ENCODE measurements at places on chromosomes 12 and 14.

DNA sequence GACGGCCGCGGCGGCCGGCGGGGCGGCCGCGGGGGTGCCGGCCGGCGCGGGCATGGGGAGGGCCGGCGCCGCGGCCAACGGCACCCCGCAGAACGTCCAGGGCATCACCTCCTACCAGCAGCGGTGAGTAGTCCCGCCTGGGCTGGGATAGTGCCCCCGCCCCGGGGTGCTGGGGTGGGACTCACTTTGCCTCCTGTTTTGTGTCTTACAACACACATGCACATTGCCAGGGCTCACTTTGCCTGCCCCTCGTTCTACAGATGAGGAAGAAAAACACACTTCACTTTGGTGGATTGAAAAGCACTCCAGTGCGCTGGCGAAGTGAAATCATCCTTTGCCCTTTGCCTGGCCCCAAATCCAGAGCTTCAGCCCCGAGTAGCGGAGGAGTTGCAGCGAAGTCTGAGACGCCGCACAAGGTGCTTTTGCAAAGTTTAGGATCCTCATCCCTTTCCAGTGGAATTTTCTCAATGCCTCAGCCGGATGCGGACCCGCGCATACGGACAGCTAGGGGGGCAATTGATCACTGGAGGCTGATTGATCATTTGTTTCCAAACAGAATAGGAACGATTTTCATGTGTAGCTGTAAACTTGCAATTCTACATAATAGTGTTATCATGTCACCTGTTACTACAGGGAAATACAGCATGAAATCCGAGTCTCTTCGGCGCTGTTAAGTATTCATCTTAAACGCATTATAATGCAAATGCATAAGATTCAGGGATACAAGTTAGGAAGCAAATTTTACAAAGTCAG lies 3.6 kb upstream of the NPAS3 start:
- no peak for DNase-seq

DNA sequence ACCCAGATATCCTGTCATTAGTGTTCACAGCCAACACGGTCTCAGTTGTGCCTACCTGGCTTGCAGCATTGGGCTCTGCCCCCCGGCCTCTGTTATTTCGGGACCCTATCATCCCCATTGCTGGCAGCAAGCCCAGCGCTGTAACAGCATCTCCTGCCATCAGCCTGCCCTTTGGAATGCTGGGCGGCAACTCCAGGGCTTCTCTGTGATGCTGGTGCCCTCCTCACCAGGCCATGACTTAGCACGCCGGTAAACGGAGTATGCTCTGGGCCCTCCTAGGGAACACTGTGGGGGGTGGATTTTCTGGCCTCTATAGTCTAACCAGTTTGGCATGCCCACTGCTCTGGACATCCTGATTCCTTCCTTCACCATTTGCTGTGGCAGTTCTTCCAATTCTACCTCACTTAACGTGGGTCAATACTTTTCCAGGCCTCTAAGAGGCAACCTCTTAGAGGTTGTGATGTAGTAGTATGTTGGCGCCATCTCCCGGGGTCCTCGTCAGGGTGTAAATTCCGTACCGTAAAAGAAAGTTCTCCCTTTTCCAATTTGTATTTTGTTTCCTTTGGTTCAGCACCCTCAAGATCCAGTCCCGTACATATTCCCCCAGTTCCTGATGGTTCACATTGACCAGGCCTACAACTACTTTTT lies 80.0 kb downstream of the SINHCAF start:
- no peak for DNase-seq

- peak; percentile 47 for DNase-seq
These were observed 82.8 kb downstream of the BORCS5 start for GRCh38 chr12:12439636-12440035.

GRCh38 chr14:76253111-76253510 lies 101.4 kb downstream of the GPATCH2L start:
- no peak for DNase-seq

DNA sequence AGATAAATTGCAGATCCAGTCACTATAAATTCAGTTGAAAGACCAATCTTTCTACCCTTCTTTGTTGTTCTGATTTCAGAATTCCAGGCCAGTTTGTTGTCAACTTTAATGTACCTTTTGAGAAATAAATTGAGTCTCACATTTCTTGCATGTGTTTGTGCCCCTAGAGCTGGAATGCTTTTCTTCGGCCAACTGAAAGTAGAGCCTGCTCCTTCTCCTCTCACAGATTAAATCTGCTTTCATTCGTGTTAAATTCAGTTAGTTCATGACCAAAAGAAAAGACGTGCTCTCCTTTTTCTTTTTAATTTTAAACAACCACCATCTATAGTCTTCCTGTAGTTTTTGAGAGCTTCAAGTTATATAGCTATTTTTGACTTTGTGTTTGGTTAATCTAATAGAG lies 22.9 kb downstream of the SOCS2 start:
- DNase-seq: no peak

DNA sequence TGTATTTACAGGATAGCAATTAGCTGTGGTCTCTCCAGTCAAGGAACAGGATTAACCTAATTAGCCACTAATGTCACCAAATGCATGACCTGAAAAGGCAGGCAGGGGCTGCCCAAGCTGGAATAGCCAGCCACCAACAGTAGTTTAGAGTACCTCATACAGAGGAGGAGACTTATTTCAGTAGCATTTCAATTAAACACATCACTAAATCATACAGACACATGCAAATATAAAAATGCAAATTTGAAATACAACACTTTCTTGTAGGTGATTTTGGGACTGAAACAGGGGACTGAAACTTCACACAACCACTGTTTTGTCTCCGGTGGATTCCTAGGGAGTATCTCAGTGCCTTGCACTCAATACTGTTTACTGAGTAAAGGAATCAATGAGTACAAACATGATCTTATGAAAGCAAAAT lies 636 bp upstream of the IFNG-AS1 start:
- DNase-seq: no peak

DNA sequence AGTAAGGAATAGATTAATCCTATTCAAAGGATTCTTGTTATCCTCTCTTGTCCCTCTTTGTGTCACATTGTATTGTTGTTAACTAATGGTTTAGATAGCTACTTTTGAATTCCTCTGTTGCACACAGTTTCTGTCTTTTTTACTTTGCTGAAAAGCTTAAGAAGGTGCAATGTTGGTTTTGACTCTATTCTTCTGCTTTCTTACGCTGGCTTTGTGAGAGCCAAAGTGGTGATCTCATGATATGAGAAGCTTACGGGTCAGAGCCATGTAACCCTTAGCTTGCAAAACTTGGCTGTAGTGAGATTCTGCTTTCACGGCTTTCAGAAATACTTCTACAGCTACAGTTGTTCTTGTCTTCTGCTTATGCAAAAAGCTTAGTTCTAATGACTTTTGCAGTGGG lies 239.7 kb downstream of the TRHDE start:
- DNase-seq: no peak

DNA sequence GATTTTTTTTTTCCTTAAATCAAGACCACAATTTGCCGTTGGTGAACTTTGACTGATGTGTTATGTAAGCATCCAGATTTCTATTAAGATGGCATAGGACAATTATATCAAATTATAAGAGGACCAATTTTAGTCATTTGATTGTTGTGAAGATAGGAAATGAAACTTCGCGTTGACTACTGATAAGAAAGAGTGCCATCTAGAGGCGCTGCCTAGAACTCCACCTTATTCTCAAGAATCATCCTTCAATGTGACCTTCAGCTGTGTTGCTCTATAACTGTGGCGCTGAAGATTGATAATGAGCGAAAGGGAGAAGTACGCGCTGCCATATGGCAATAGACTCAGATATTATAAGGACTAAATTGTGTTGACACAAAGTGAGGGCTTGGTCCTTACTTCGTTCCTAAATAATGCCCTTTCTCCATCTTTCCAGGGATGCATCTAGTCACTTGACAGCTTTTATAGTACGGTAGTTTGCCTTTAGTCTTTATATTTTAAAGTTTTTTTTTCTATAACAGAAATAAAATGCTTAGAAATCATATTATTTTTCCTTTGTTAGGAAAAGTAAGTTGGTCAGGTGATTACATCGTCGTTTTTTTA lies 350.8 kb upstream of the STXBP6 start:
- DNase-seq: no peak

GRCh38 chr12:44317651-44318126 lies 481.8 kb downstream of the TMEM117 start:
- no peak for DNase-seq

GRCh38 chr14:31894351-31894750 lies 182.8 kb upstream of the ARHGAP5 start:
- DNase-seq: no peak

- no peak for DNase-seq
These were observed 86.9 kb downstream of the BCAT1 start for GRCh38 chr12:24861766-24862540.

GRCh38 chr14:71231521-71232393 lies 324.5 kb downstream of the PCNX1 start:
- no peak for DNase-seq

GRCh38 chr12:131407221-131408035 lies 303.5 kb upstream of the SFSWAP start:
- no peak for DNase-seq

- no peak for DNase-seq
These were observed 63.6 kb downstream of the CHGA start for GRCh38 chr14:92986254-92987147.

DNA sequence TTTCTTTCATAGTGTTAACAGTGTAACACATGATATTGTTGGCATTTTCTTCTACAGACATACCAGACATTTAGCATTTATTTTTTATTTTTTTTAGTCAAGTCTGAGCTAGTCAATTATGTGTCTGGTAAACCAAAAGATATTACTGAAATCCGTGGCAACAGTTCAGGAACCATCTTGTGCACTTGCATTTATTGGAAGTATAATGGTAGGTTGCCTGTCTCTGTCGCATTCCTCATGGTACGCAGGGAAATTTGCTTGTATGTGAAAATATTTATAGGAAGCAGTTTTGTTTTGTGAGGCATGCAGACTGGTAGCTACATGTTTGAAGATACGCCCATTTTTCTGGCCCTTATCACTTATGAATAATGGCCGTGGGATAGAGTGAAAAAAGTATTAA lies 186.1 kb upstream of the SLC38A2 start:
- no peak for DNase-seq

GRCh38 chr12:93766796-93767523 lies 89.8 kb downstream of the CRADD start:
- peak; percentile 18 for DNase-seq

DNA sequence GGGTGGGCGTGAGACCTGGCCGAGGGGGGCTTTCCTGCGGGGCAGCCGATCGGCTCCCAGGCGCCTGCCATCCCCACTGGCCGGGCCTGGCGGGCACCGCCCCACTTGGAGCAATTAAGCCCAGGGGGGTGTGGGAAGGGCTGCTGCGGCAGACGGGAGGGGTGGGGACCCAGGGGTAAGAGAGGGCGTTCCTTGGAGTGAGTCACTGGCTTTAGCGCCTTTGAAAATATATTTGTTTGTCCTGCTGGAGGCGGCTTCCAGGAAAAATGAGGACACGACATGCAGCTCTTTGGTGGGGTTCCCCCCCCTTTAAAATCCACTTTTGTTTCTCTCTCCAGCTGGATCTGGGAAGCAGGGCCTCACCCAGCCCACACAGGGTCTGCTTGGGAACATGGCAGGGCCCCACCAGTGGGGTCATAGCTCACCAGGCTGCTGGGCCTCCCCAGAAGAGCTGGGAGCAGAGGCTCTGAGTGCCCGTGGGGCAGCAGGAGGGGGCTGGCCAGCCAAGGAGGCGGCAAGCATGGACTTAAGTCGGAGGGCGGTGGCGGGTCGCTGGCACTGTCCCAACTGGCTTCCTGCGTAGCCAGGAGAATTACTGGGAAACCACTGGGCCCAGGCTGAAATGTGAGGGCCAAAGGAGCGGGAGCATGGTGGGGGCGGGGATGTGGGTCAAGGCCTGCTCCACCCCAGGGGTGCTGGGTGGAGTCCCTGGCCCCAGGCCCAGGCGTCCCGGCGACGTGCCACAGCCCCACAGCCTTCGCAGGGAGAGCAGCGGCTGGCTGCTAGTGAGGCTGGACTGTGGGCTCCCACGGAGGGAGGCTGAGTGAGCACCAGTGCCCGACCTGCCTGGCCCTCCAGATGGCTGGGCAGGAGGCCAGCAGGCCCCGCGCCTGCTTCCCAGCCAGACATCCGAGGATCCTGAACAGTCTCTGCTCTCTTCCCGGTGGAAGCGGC lies 128.0 kb downstream of the RFLNA start:
- DNase-seq: no peak

GRCh38 chr14:96160913-96161310 lies 43.7 kb upstream of the BDKRB2 start:
- DNase-seq: no peak

DNA sequence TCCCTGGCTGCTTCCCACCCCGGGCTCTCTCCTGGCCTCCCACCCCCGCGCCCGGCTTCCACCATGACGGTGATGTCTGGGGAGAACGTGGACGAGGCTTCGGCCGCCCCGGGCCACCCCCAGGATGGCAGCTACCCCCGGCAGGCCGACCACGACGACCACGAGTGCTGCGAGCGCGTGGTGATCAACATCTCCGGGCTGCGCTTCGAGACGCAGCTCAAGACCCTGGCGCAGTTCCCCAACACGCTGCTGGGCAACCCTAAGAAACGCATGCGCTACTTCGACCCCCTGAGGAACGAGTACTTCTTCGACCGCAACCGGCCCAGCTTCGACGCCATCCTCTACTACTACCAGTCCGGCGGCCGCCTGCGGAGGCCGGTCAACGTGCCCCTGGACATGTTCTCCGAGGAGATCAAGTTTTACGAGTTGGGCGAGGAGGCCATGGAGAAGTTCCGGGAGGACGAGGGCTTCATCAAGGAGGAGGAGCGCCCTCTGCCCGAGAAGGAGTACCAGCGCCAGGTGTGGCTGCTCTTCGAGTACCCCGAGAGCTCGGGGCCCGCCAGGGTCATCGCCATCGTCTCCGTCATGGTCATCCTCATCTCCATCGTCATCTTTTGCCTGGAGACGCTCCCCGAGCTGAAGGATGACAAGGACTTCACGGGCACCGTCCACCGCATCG lies 1.8 kb downstream of the KCNA1 start:
- no peak for DNase-seq
